CD4-positive, alpha-beta T cell treated with Interleukin-10 for 1 hour (primary cell): ENCODE measurements at places on chromosomes 13 and 19.

DNA sequence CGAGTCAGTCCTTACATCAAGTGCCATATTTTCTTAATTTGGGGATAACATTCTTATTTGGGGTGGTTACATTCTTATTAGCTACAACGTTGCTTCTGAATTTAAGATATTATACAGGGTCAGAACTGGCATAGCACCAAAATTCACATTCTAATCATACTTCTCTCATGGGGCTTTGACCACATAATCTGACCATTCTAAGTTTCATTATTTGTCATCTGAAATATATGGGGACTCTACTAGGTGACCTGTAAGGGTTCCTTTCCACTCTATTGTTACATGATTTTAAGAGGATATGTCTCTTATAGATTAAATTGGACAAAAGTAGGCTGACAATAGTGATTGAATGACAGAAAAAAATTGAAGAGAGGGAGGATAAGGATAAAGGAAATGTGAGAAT is 536.5 kb downstream of the KCTD12 start:
- no peak for DNase-seq

GRCh38 chr19:12646551-12646950 is 20.0 kb downstream of the MAN2B1 start:
- DNase-seq = no peak

- no peak for DNase-seq
These were observed 9.6 kb upstream of the TIMM44 start for GRCh38 chr19:7953060-7953459.

- DNase-seq = no peak
These were observed 477.3 kb downstream of the LIG4 start for GRCh38 chr13:107738004-107738403.
